ENCODE measurements at places on chromosomes 1 and 21. TPM values are rescaled to one million over a fixed set of nuclear protein-coding genes. Genes with fewer than 3 reads are reported as not detected.

SPATA46 gene
- total RNA-seq, result not detected

CHD5 gene
- under 0.01 TPM for total RNA-seq

ARTN gene
- under 0.01 TPM for total RNA-seq

PIAS3 gene
- 19.8 TPM for total RNA-seq

GUCA2B gene
- total RNA-seq, result not detected

GPX7 gene
- 36.4 TPM for total RNA-seq

CLDN17 gene
- not detected for total RNA-seq

KCNJ9 gene
- under 0.01 TPM for total RNA-seq

RASSF5 gene
- 1.8 TPM for total RNA-seq

CLCA1 gene
- not detected for total RNA-seq

CELA2A gene
- not detected for total RNA-seq

LIN28A gene
- total RNA-seq, result not detected

CD164L2 gene
- not detected for total RNA-seq

LCE4A gene
- not detected for total RNA-seq

NUP210L gene
- total RNA-seq, result under 0.01 TPM

LINGO4 gene
- not detected for total RNA-seq

MEGF6 gene
- 1.1 TPM for total RNA-seq

ZNF695 gene
- 1.8 TPM for total RNA-seq

TNFSF4 gene
- total RNA-seq, result 0.73 TPM

BNIPL gene
- 0.37 TPM for total RNA-seq

SAMD13 gene
- 1.4 TPM for total RNA-seq
